Heart left ventricle (tissue), 16 donors: ENCODE measurements at places on chromosomes 12 and 14. TPM values are rescaled to one million over a fixed set of nuclear protein-coding genes. Genes with fewer than 3 reads are reported as not detected.

INSM2 gene
- not detected for polyA plus RNA-seq

HSP90B1 gene
- 238 TPM for polyA plus RNA-seq

HOXC13 gene
- polyA plus RNA-seq, result not detected

LGMN gene
- polyA plus RNA-seq, result 78.8 TPM

OR4E2 gene
- not detected for polyA plus RNA-seq

CDCA3 gene
- 0.65 TPM for polyA plus RNA-seq

SLC10A1 gene
- not detected for polyA plus RNA-seq

SOS2 gene
- 25.9 TPM for polyA plus RNA-seq

TAS2R8 gene
- polyA plus RNA-seq, result not detected

IKZF4 gene
- polyA plus RNA-seq, result 3.2 TPM

SDSL gene
- 2.5 TPM for polyA plus RNA-seq

DNA sequence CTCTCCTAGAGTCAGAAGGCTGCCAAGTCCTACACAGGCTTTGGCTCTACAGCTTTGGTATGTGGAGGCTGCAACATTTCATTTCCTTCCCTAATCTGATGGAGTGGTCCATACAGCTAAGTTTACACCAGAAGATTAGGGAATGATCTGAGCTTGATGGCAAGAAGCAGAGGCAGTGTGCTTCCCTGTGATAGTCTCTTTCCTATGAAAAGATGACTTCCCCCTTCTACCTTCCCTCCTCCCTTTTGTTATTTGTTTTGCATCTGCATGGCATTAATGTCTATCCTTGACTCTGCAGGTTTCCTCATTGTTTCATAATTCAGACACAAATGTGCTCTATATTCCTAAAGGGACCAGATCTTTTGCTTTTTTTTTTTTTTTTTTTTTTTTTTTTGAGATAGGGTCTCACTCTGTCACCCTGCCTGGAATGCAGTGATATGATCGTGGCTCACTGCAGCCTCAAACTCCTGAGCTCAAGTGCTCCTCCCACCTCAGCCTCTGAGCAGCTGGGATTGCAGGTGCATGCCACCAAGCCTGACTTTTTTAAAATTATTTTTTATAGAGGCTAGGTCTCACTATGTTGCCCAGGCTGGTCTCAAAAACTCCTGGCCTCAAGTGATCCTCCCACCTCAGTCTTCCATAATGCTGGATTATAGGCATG is 76.3 kb downstream of the GRIP1 start:
- no peak for DNase-seq

GRCh38 chr12:19450362-19450761 is 11.1 kb downstream of the AEBP2 start:
- DNase-seq, result no peak

DNA sequence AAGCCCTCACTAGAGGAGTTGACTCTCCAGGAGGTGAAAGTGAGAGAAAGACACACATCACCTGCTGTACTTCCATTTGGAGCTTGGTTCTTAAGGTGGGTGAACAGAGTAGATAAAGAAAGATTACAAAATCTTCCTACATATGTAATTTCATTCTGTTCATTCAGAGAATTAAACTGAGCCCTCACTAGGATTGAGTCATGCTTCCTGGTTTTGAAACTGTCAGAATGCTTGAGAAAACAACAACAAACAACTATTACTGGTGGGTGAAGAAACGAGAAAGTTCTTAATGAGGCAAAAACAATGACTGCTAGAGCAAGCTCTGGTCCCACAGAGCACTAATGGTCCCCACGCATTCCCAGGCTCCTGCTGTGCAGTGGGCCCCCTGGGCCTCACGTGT is 841.7 kb downstream of the VRK1 start:
- no peak for DNase-seq

GRCh38 chr12:102051431-102051965 is 10.3 kb downstream of the WASHC3 start:
- DNase-seq, result no peak

DNA sequence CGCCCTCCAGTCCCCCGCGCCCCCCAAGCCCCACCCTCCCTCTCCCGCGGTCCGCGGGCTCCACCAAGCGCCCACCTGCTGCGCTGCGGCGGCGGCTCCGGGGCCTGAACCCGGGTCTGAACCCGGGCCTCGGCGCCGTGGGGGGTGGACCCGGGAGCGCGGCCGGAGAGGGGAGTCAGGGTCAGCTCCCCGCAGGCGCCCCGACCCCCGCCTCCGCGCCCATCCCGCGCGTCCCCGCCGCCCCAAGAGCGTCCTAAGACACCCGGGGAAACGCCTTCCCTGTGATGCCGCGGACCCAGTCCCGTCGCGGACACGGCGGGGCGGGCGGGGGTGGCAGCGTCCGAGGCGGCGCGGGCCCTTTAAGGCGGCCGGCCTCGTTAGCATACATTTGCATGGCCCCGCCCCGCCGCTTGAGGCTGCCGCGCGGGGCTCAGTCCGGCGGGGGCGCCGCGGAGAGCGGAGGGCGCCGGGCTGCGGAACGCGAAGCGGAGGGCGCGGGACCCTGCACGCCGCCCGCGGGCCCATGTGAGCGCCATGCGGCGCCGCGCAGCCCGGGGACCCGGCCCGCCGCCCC is at the start of gene MMP17:
Gene MMP17, plus strand, starts transcription at position 433 of the 574 bp plus-strand sequence. Its CDS starts 102 bp downstream, at position 535.
- peak; percentile 68 for DNase-seq

DNA sequence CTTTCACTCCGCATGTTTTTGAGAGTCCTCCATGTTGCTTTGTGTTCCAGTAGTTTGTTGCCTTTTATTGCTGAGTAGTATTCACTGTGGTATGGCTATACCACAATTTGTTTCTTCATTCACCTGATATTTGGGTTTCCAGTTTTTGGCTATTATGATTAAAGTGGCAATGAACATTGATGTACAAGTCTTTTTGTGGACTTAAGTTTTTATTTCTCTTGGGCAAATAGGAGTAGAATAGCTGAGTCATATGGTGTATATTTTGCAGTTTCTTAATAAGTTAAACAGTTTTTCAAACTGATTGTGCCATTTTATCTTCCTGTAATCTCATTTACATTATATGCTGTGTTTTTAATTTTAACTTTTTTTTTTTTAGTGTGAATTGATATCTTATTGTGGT is 16.2 kb downstream of the ADIPOR2 start:
- DNase-seq, result no peak

DNA sequence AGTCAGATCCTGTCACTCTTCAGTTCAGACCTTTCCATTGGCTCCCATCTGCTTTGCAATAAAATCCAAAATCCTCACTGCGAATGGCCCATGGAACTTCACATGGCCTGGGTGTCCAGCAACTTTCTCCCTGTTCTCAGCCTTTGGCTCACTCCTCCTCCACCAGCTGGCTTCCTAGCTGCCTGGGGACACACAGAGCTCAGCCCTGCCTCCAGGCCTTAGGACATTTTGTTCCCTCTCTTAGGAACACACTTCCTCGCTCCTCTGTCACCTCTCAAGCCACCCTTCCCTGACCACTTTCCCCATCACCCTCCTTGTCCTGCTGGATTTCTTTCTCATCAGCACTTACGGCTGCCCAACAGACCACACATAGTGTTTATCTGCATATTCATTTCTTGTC is 419.6 kb downstream of the MED13L start:
- DNase-seq, result no peak

DNA sequence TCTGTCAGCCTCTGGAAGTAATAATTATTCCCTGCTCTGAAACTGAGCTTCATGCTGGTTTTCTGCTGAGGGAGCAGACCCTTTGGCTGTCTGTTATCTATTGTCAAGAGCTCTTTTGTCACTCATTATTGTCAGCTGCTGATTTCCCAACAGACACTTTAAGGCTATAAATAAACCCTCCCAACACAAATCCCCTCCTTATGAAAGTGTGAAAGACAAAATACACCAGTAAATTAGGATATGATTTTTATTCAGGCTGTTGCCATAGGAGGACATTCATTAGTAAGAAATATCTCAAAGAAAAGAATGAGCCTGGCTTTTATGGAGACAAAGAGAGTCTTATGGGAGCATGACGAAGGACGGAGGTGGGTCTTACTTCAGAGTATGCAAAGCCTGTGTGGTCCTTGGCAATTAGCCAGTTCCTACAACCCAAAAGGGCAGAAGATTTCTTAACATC is 180.8 kb downstream of the CRADD start:
- DNase-seq, result no peak

DNA sequence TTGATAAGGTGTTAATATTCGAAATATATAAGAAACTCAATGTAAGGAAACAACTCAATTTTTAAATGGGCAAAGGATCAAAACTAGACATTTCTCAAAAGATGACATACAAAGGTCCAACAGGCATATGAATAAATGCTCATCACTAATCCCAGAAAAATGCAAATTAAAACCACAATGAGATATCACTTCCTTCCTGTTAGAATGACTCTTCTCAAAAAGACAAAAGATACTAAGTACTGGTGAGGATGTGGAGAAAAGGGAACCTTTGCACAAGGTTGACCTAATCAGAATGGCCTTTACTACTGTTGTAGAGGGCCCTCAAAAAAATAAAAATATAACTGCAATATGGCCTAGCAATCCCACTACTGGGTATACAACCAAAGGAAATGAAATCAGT is 383.4 kb downstream of the KCNH5 start:
- DNase-seq, result no peak

DNA sequence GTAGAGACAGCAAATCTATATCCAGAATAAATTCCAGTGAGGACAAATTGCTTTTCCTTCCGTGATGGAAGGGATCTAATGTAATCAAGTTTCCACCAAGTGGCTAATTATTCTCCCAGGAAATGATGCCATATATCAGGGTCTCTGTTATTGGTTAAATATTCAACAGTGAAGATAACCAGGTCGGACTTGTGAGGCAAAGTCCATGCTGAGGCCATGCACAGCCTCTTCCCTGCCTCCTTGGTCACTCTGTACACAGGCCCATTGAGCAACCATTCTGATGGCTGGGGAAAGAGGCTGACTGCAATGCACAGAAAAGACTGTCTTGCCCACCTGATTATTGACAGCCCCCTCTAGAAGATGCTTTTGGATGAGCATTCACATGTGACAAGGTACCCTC is 90.1 kb downstream of the TNFAIP2 start:
- no peak for DNase-seq

DNA sequence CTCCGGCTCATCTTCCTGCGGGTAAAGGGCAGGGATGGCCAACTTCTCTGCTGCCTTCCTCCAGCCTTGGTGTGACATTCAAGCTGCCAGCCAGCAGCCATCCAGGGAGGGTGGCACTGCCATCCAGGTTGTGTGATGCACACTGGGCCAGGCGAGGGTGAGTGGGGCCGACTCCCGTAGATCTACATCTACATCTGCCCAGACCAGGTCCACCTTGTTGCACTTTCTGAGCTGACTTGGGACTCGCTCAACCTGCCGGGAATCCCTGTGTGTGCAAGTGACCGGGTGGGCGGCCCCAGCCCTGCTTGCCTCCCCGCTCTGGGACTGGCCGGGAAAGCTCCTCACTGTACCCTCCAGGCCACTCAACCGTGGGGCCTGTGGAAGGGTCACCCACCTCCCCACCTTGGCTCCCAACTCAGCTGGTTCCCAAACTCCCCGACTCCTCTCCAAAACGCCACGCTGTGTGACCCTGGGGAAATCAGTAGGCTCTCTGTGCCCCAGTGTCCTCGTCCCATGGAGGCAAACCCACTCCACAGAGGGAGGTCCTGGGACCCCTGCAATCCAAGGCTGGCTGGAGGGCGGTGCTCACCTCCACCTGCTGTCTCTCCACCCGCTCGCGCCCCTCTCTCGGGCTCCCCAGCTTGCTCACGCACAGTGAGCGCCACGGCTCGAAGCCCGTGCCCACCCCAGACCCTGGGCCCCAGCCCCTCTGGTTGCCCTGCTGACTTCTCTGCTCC is 14.7 kb downstream of the JAG2 start:
- DNase-seq, result peak; percentile 29

GRCh38 chr12:4526923-4527546 is 11.7 kb upstream of the RAD51AP1 start:
- DNase-seq, result no peak

DNA sequence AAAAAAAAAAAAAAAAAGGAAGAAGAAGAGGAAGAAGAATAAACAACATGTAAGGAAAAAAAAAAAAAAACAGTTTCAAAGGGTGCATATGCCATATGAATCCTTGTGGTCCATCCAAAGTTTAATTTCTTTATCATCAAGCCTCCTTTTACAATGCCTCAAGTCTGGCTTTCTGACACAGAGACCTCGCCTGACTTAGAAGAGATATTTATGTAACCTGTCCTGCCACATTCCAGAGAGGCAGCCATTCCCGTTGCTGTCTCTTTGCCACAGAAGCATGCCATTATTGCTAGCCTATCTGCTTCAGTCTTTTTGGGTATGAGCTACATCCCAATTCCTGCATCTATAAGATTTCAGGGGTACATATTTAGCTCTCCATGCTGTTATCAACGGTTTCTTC is 596.7 kb upstream of the ATP2B1 start:
- DNase-seq, result no peak

GRCh38 chr12:57612711-57613426 is 1.6 kb downstream of the ARHGEF25 start:
- no peak for DNase-seq

DNA sequence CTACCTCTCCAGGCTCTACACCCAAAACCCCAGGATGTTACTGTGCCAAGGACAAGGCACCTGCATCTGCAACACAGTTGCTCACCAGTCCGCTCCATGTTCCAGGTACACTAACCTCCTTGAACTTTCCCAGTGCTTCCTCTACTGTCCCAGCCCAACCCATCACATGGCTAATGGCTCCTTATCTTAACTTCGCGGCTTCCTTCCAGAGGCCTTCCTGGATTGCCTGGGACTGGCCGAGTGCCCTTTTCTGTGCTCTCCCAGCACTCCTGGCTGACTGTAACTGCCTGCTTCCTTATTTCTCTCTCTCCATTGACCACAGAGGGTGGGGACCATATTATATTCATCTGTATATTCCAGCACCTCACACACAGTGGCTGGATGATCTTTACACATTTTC is 20.9 kb downstream of the POMT2 start:
- no peak for DNase-seq

- DNase-seq, result no peak
Observed at GRCh38 chr12:89948271-89949175, 239.9 kb upstream of the ATP2B1 start.

- no peak for DNase-seq
Observed at GRCh38 chr14:76832503-76832988, 6.3 kb downstream of the LRRC74A start.

DNA sequence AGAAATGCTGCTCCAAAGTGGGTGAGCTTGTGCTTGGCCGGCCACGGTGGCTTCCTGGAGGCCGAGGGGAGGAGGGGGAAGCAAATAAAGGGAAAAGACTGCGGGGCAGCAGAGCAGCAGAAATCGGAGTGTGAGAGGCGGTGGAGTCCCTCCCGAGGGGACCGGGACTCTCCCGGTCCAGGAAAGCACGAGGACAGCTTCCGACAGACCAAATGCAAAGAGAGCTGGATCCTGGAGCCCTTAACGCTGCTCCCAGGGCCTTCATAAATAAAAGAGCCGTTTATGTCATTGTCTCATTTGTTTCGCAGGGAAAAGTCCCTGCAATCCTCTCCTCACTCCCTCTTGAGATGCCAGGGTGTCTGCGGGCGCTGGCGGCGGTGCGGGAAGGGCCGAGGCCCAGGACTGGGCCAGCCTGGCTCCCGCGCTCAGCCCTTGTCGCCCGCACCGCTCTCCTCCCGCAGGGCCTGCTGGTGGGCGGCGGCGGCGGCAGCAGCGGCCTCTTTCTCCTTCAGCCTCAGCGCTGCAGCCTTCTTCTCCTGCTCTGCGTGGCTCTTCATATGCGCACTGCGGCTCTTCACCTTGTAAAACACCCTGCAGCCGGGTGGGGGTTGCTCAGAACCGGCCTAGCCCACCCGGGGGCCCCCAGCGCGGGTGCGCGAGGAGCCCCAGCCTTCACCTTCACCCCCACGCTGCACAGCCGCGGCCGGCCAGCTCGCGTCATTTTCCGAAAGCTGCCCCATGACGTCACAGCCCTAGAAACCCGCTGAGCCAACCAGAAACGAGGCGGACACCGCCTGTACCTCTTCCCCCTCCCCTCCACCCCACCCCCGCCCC is 4.5 kb upstream of the PNMA1 start:
- no peak for DNase-seq

- peak; percentile 71 for DNase-seq
Observed at GRCh38 chr14:99518441-99519346, 37.5 kb downstream of the CCNK start.
